ENCODE measurements at places on chromosomes 5 and 9.

GRCh38 chr9:23754551-23754950, 71.5 kb downstream of the ELAVL2 start:
- DNase-seq = no peak

GRCh38 chr9:102986425-102986824, 8.7 kb upstream of the CYLC2 start:
- no peak for DNase-seq

DNA sequence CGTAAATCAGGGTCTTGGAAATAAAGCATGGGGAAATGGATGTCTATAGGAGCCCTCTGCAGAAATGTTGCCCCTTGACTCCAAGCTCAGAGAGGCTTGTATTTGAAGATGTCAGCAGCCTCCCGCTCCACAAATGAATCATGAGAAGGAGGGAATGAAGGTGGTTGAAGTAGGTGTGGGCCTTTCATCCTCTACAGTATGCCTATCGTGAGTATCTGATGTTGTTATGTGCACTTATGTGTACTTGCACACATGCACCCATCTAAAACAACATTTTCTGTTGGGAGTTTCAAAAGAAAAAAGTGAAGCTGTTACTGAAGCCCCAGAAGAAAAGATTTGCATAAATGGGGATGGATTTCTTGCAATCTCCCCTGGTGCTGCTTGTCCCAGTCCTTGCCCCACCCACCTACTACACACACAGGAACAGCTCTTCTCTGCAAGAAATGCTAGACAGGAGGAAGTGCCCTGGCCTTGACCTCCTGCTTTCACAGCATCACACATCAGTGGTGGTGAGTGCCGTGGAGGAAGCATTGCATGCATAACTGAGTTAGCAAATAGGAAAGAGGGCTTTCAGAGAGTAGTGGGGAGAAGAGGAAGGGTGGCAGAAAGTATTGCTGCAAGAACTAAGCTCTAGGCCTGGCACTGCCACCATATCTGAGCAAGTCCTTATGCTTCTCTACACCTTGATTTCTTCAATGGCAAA, 156.1 kb downstream of the SNX18 start:
- peak; percentile 32 for DNase-seq

DNA sequence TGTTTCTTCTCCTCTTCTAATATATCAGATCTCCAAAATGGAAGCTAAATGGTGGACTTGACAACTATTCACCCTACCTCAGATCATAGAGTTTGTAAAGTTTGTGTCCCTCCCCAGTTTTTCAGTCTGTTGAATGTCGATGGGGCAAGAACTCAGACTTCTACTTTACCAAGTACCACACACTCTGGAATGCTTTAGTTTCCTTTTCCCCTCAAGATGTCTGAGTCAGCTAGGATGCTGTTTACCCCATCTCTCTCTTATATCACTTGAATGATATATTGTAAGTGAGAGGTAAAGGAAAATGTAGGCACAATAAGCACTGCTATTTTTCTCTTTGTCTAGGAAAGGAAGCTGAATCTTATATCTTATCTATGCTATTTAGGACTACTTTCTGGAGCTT, 25.9 kb upstream of the TAL2 start:
- DNase-seq = no peak

DNA sequence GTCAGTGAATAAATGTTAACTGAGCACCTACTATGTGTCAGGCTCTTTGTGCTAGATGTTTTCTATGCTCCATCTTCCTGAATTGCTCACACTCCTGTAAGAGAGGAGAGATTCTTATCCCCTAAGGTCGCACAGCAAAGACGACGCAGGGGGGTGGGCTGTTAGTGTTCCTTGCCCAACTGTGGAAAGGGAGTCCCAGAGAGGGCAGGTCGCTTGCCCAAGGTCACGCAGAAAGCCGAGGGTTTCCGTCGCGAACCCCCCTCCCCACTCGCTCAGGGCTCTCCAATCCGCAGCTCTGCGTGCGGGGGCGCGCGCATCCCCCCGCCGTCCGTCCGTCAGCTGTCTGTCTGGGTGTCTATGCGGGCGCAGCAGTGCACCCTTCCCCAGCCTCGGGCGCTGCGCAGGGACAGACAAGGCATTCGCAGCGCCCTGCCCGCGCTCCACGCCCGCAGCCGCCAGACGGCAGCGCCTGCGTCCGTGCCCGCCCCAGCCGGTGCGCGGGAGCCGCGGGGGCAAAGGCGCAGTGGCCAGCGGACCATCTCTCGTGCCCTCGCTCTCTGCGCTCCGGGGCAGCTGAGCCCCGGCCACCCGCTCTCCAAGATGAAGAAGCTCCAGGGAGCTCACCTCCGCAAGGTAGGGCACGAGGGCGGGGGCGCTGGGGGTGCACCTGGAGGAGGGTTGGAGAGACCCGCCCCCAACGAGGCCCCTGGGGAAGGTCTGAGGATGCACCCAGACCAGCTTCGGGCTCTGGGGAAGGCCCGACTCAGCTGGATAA, at the start of gene SLC6A7:
Gene SLC6A7, plus strand, starts transcription at position 335 of the 775 bp plus-strand sequence. Its CDS starts 266 bp downstream, at position 601.
- DNase-seq = no peak

DNA sequence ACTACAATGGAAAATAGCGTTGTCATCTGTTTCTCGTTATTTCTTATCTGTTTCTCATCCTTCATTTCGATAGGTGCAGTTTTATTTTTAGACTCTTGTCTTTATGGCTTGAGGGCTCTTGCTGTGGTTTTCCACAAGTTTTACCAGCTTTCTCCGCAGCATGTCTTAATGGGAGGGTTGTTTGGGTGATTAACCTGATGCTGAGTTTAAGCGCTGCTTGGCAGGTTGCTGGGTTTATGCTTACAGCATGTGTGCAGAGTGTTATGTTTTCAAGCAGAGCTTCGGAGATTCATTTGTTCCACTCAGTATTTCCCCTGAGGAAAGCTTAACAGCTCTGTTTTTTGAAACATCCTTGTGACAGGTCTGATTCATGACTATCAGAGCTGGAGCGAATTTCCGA, 154.0 kb downstream of the SLC12A2 start:
- DNase-seq = no peak

Measured in head of caudate nucleus (tissue), 42 donors.